Left colon (tissue), 2 donors: ENCODE measurements at places on chromosomes 3 and 15. TPM values are rescaled to one million over a fixed set of nuclear protein-coding genes. Genes with fewer than 3 reads are reported as not detected.

DNA sequence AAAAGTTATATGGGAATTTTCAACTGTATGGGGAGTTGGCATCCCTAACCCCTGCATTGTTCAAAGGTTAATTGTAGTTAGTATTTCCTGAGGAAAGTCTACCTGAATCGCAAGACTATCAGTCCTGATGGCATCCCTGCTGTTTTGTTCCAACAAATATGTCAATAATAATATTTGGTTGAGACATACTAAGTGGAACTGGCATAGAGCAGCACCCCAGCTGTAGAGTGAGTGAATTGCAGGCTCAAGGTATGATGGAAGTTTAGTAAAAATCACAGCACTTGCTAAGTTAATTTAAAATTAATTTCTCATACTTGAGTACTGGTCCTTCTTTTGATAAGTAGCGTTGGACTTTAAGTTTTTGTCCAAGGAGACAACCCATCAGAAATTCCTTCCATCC is 18.0 kb upstream of the COMMD2 start:
- no peak for DNase-seq

GRCh38 chr3:159443266-159443665 is 545.4 kb upstream of the IL12A start:
- no peak for DNase-seq

DNA sequence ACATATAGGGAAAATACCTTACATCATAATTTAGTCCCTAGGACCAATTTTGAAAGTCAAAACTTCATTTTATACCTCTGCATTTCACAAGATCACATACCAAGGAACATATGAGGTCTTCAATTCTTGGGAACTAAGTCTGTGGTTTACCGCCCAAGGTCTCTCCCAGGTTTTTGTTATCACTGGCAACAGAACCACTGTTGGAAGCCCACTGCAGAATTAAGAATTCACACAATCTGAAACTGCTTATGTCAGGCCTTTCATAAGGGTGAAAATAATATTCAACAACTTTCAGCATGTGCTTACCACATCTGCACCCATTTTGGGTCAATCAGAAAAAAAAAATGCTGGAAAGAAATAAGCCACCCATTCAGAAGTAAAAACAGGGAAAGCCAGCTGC is 107.2 kb upstream of the MME start:
- no peak for DNase-seq

GRCh38 chr3:122959339-122959738 is 68.2 kb downstream of the SEMA5B start:
- no peak for DNase-seq

DNA sequence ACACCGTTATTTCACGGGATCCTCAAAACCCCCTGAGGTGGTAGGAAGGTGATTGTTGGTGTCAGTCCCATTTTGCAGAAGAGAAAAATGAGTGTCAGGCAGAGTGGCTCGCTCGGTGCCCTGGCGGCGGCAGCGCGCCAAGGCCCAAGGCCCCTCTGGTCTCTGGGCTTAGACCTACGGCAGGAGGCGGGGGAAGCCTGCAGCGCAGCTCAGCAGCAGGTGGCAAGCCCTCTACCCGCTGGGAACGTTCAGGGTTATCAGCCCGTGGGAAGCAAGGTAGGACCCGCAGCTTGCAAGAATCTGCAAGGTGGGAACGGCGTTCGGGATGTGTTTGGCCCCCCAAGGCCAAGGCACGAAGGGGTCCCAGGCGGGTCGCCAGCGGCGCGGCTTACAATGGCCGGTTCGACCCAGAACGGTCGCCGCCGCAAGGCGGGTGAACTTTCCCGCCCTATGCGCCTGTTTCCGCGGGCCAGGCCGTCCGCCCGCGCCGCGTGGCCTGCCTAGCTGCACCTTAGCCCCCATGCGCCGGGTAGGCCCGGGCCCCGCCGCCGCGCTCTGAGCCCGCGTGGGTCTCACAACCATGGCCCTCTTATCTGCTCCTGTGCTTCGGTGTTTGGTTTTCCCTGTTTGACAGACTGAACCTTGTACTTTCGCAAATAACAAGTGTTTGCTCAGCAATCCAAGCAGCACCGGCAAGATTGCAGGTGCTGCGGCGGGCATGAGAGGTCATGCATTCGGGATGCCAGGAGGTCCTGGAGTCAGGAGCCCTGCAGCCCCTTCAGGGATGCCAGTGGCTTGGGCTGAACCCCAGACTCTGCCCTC is 39.7 kb downstream of the CCNL1 start:
- DNase-seq: peak; percentile 65

- no peak for DNase-seq
These were observed 4.0 kb upstream of the ADGRG7 start for GRCh38 chr3:100605358-100605757.

- DNase-seq: no peak
These were observed 17.4 kb downstream of the PGBD4 start for GRCh38 chr15:34119291-34119690.

DNA sequence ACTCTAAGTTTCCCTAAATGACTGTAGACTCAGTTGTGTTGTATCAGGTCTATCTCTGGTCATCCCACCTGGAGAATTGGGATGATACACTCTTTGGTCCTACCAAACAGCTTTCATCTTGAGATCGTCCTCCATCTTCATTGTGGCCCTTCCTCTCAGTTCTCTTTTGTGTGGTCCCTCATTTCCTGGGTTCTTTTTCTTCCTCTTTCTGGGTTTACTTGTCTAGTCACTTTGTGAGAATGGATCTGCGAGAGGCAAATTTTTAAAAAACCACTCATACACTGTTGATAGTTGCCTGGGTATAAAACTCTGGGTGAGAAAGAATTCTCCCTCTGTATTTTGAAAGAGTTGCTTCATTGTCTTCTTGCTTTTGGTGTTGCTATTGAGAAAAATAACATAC is 6.0 kb upstream of the AMOTL2 start:
- DNase-seq: no peak

DNA sequence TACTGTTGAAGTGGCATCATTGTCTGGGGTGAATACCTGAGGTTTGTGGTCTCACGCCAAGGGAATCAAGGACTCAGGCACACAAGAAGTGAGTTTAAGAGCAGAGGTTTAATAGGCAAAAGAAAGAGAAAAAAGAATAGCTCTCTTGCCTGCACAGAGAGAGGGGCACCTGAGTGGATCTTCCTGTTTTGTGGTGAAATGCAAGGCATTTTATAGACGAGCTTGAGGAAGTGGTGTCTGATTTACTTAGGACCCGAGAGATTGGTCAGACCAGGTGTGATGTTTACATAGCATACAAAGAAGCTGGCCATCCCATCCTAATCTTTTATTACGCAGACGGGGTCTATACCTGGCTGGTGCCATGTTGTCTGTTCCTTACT is 13.2 kb downstream of the CCR5 start:
- DNase-seq: no peak

GRCh38 chr15:37536967-37537605 is 397.4 kb upstream of the TMCO5A start:
- DNase-seq: no peak

DNA sequence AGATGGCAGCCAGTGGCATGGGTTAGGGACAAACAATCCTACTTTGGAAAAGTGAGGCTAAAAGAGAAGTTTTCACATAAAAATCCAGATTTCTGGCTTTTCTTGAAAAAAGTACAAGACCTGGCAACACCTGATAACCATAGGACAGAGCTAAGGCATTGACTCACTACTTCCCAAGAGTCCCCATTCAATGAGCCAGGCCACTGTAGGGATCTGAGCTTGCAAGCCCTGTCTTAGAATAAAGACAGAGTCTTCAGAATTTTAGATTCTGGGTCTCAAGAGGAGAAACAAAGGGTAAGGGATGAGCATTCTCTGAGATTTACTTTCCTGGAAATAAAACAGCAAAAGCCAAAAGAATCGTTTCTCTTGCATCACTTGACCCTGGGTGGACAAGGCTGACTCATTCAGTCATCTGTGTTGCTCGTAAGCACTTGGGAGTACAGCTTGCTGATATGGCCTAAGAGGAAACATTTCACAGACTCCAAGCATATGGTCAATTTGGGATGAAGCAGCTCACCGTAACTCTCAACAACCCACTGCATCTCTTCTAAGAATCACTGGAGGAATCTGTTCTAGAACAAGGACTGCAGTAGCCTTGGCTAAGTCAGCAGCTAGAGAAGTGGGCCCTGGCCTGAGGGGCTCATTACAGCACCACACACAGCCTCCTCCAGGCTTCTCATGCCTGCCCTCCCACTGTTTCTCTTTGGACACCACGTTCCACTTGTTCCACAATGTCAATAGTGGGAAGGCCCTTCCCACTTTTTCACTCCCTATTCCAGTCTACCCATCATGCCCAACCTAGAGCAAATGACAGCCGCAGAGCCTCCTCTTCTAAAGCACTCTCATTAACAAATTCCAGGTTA is 86.2 kb downstream of the RFTN1 start:
- DNase-seq: no peak

DNA sequence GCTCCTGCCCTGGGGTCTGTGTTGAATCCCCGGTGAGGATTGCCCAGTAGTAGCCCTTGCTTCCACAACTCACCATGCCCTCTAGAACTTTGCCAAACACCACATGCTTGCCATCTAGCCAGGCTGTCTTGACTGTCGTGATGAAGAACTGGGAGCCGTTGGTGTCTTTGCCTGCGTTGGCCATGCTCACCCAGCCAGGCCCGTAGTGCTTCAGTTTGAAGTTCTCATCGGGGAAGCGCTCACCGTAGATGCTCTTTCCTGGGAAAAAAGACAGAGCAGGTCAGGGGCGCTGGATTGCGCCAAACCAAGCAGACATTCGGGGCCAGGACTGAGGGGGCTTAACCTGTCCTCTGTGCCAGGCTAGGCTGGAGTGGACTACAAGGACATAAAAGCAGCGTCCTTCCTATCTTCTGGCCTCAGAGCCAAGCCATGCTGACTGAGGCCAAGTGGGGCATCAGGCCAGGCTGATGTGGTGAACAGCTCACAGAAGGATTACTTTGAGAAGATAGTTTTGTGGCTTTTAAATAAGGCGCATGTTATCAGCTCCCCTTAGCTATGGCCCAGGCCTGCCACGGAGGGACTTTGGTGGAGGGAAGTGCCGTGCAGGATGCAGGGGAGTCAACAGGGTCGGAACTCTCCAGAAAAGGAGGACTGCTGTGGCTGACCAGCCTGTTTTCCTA is 5.3 kb downstream of the SNX22 start:
- no peak for DNase-seq

DNA sequence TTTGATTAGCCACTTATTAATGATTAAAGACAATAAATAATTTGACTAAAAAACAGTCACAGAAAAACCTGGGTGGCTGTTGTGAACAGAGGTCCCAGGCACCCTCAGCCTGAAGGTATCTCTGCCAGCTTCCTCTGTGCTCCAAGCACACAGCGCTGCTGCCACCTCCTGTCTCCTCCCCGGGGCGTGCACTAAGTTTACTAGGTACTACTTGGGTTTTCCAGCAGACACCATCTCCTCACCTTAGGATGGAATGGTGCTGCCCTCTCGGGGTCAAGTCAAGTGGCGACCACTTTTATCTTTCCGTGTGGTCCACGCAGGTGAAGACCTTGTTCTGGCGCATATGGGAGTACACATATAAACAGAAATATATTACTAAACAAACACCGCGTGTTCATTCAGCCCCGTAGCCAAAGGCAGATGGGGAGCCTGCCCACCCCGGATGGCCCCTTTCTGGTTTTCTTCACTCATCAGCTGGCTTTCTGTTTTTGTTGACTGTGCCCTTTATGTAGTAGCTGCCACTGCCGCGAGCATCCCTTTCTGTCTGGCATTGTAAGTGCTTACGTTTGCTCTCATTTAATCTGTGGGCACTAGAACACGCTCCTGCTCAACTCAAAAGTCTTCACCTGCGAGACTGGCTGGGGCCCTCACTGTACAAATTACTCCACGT is 128.0 kb downstream of the LRIG1 start:
- DNase-seq: peak; percentile 60

DNA sequence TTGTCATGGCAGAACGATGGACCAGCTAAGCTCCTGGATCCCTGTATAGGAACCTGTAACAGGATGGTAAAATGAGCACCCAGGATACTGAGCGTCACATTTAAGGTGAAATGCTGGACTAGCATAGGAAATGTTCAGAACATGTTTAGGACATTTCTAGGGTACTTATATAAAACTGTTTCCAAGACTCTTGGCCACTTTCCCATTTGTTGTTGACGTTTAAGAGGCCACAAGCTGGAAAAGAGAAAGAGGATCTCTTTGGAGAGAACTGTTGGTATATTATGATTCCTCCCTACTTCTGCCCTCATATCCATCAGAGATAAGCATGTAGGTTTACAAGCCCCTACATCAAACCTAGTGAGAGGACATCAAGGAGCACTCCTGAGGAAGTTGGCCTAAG is 57.5 kb downstream of the SCN11A start:
- no peak for DNase-seq

- DNase-seq: no peak
These were observed 468.7 kb downstream of the CADM2 start for GRCh38 chr3:85427467-85427866.

GRCh38 chr3:183233966-183234365 is 19.1 kb upstream of the B3GNT5 start:
- DNase-seq: no peak

DNA sequence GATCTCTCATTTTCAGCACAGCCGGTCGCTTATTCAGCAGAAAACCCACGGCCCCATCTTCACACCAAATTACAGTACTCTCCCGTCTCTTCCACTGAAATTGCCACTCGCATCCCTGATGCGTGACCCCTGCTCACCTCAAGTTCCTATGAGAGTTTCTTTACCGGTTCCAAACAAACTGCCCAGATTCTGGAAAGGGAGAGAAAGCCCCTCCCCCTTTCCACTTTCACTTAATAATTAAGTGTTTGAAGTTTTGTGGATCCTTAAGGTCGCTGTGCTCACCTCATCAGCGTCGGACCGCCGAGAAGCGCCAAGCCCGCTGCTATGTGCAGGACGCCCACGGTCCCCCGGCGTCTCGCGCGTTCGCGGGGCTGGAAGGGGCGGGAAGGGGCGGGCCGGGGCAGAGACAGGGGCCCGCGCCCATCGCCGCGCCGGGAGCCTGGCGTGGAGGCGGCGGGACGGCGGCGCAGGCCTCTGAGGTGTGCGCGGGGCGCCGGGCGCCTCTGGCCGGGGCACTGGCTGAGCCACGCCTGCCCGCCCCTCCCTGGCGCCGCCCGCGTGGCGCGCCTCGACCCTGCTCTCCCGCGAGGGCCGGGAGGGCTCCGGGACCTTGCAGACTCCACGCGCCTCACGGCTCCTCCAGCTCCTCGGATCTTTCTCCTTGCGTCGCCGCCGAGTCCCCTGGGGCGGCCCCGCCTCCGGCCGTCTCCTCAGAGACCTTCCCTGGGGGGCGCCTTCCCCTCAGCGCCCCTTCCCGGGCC is at the start of gene GPR156:
GPR156 (minus strand) TSS at position 476 of the 761 bp plus-strand sequence. CDS start 41,124 bp downstream, outside the sequence.
- DNase-seq: no peak

Gene C3orf22
- not detected for total RNA-seq

Gene MORC1
- not detected for total RNA-seq

Gene MOBP
- 1.3 TPM for total RNA-seq

Gene GOLGA8T
- 0.22 TPM for total RNA-seq

Gene FMN1
- 48.3 TPM for total RNA-seq
